ENCODE measurements at places on chromosomes 16 and 17.

DNA sequence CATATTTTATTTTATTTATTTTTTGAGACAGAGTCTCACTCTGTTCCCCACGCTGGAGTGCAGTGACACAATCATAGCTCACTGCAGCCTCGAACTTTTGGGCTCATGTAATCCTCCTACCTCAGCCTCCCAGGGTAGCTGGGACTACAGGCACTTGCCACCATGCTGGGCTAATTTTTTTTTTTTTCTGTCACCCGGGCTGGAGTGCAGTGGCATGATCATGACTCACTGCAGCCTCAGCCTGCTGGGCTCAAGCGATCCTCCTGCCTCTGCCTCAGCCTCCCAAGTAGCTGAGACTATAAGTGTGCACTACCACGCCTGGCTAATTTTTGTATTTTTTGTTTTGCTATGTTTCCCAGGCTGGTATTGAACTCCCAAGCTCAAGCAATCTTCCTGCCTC lies 17.1 kb downstream of the UNC45B start:
- DNase-seq, result no peak

DNA sequence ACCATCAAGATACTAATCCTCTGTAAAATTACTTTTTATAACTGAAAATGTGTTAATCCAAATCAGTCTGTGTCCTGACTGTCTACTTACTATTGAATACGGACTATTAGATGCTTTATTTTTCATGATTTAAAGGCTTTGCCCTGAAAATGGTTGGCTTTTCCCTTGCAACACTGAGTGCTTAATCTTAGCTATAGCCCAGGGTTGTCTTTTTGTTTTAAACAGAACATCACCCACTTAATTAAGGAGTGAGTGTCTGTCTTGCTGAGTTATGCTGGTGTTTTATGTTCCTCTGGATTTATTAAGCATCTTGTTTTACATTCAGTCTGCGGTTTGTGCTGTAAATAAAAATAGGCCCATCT lies 11.0 kb downstream of the FTO start:
- DNase-seq, result no peak

GRCh38 chr16:86495756-86496261 lies 14.5 kb upstream of the FOXF1 start:
- DNase-seq, result no peak

DNA sequence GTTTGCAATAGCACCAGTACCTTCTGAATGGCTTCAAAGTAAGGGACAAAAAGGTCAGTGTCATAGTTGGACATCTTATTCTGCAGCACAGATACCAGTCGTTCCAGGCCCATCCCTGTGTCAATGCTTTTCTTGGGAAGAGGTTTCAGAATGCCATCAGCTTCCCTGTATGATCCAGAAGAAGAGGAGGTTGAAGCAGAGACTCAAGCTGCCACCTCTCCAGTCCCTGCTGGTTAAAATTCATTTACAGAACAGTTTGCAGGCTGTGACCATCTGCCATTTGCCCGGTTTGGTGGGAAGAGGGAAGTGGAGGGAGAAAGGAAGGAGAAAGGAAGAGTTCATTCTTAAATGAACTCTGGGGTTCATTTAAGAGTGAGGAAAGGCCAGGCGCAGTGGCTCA lies 18.4 kb upstream of the EXOSC6 start:
- no peak for DNase-seq

DNA sequence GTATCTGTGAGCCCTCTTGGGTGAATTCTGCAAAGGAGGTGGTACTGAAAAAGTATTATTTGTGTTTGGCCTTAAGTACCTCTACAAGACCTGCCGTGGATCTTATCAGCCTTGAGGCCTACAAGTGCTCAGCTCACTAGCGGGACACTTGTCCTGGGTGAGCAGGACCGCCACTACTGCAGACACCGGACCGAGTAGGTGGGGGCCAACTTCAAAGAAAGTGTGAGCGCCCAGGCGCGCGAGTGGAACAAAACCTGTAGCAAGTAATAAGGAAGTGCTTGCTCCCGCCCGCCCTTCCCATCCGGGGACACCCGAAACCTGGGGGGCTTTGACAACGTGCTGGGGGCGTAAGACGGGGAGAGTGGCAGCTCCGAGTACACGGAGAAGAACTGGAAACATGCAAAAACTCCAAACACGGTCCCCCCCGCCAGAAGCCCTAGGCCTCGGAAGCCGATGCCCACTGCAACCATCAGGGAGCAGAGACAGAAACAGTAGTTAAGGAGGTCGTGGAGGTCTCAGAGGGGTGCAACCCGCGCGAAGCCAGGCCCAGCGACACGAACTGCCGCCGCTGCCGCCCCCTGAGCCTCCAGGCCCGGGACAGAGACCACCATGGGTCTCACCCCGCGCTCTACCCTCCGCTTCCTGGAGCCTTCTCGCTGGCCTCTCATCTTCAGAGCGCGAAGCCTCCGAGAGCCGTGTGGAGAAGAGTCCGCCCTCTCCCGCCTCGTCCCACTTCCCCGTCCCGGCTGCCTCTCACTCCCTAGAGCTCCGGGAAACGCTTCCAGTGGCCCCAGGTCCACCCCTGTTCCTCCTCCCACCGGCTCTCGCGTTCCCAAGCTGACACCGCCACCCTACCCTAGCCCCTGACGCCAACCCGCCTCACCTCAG lies 537 bp downstream of the CNOT1 start:
- peak; percentile 41 for DNase-seq

GRCh38 chr16:20812510-20812909 lies 6.2 kb downstream of the REXO5 start:
- DNase-seq, result no peak

DNA sequence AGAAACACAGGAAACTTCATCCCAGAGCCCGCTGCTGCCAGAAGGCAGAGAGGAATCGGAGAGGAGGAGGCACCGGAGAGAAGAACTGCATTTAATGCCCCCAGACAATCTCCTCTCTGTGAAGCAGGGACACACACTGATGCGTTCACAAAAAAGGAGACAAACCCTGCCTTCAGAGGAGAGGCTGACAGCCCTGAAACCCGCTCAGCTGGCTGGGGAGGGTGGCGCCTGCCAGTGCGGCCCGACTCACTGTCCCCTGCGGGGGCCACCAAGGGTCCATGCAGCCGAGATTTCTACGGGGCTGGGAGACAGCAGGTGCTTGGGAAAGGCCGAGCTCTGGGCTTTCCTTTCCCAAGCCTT lies 21.9 kb upstream of the CACNG1 start:
- DNase-seq, result no peak

GRCh38 chr17:31857920-31858641 lies 963 bp downstream of the COPRS start:
- DNase-seq, result no peak

- no peak for DNase-seq
Observed at GRCh38 chr16:1900452-1900774, 17.8 kb downstream of the HS3ST6 start.

- peak; percentile 42 for DNase-seq
Observed at GRCh38 chr17:42133461-42134041, 10.9 kb downstream of the HSPB9 start.

DNA sequence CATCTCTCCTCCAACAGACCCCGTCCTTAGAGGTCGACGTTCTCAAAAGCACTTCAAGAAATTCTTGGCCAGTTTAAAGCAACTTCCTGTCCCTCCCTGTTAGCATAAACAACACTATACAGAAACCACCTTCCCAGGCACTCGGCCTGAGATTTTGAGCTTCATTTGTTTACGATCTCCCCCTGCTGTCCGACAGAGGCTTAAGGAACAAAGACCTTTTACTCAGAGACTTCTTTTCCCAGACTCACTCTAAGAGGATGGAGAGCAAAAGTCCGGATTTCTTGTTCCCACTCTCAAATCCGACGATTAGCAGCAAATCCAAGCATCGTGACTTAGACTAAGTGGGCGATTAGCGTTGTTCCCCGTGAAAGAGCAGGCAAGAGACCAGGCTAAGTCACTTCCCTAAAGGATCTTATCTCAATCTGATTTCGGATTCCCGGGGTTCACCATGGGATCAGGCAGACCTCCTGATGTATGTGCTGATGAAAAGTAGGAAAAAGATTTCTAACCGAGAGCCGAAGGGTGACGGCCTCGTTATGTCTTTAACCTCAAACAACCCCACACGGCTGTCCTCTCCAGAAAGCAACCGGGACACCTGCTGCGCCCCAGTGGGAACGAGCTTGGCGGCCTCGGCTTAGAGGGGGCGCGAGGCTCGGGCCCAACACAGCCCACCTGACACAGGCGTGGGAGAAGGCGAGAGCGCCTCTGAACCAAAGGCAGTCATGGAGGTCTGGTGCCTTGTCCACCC lies 598 bp downstream of the INPP5K start:
- DNase-seq, result peak; percentile 42

- DNase-seq, result no peak
Observed at GRCh38 chr16:53936052-53936451, 232.1 kb downstream of the FTO start.
